ENCODE measurements at places on chromosomes 13 and 19.

DNA sequence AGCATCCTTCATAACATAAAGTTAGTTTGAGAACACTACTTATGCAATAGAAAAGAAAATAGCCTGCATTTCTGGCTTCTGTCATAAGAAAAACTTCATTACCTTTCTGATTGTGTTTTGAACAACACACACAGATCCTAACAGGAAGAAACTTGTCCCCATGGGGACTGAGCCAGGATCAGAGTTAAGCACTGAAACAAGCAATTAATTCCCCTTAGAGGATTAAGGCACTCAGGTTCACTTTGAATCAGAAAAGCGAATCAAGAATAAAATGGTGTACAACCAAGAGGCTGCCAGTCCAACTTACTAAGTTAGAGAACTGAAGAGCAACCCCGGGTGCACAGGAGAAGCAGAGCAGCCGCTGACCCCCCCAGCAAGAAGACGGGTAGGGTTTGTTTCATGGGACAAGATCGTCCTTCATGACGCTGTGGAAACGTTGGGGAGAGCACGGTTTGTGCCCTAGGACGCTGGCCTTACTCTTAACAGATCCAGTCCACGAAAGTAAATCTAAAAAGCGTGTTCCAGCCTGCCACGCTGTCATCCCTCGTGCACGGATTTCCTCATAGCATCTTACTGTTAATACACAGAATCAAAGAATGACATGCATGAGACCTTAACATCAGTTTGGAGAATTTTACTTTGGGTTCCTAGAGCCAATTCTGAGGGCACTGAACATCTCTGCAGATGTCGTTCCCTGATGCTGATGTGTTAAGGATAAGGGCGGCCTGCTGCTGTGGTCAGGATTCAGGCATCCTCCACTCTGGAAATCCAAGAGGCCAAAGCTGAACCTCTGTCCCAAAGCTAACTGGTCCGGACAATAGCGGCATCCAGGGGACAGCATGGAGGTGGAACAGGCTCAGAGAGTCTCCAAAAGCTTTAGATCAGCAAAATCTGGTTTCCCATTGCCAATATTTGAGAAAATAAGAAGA is 46.4 kb downstream of the GGACT start:
- no peak for DNase-seq

DNA sequence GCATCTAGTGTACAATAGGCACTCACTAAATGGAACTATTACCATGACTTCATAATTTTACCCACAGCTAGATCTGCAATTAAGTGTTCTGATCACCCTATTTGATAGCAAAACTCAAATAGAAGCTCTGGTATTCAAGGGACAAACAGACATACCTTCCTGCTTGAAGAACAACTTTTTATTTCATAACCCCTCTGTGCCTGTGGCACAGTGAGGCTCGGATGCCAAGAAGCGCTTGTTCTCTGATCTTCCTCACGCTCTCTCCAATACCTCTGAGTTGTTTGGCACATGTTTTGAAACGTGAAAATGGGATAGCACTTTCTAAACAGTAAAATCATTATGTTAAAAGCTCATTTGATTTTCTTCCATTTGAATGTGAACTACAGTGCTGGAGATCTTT is 232.0 kb downstream of the KLF5 start:
- DNase-seq = no peak

- peak; percentile 61 for DNase-seq
These were observed 1.2 kb downstream of the SPART start for GRCh38 chr13:36344886-36345437.

DNA sequence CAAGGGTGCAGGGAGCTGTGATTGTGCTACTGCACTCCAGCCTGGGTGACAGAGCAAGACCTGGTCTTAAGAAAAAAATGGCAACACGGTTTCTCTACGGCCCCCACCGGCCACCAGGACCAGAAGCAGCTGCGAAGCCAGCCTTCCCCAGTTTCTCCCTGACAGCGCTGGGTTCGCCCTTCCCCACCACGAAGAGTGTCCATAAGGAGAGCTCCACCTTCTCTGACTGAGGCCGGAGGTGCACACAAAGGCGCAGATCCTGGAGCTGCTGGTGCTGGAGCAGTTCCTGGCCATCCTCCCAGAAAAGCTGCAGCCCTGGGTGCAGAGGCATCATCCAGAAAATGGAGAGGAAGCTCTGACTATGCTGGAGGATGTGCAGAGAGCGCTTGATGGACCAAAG is 52.2 kb upstream of the ZNF599 start:
- no peak for DNase-seq

DNA sequence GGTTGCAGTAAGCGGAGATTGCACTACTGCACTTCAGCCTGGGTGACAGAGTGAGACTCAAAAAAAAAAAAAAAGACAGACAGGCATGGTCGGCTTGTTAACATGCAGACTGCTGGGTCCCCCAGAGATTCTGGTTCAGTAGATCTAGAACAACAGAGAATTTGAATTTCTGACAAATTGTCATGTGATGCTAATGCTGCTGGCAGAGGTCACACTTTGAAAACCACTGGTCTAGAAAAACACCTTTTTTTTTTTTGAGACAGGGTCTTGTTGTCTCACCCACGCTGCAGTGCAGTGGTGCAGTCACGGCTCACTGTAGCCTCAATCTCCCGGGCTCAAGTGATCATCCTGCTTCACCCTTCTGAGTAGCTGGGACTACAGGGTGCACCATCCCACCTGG is 7.7 kb upstream of the LRFN3 start:
- DNase-seq = no peak

DNA sequence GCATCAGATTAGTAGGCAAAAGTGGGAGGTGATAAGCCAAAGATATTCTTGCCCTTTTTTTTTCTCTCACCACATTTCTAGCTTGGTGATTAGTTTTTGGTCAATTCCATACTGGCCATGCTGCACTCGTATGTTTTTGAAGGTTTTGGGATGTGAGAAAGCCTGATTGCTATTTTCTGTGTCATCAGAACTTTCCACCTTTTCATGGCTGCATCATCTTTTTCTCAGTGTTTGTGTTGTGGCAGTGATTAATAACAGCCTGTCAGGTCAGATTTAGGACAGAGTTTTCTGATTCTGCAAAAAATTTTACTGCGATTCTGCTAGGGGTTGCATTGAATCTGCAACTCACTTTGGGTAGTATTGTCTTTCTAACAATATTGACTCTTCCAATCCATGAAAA is 32.9 kb downstream of the PSG1 start:
- DNase-seq = no peak

DNA sequence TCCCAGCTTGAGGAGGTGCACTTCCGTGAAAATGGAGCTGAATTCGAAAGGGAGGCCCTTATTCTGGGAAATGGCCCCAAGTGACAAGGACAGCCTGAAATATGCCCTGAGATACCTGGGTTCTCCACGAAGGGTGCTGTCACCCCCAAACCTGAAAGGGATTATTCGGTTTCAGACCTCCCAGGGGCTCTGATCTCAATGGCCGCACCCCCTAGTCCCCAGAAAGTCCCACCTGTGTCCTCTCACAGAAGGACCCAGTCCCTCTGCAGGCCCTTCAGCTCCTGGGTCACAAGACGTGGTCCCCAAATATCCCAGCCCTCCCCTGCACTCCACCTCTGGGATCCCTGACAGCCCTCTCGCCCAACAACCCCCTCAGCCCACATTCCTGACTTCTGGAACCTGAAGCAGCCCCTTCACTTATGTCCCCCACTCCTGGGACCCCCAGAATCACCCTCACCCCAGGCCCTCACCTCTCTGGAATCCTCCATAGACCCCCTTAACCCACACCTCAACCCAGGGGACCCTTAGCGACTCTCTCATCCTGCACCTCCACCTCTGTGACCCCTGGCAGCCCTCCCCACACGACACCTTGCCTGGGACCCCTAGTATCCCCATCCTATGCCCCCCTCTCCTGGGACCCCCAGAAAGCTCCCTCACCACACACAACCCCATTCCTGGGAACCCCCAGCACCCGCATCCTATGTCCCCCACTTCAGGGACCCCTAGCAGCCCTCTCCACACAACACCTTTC is 606 bp downstream of the SYNGR4 start:
- no peak for DNase-seq

DNA sequence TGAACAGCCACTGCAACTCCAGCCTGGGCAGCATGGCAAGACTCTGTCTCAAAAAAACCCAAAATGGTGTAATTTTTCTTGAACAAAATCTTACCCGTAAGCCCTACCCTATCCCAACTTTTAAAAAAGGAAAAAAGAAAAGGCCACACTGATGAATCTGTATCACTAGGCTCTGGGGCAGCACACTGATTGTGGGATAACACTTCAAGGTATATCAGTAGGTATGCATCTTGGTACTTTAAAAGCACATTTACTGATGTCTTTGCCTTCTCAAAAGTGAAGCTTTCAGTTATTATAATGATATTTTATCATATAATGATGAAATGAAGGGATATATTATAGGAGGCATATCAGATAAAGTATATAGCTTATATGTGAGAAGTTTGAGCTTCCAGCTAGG is 24.3 kb downstream of the ZNF112 start:
- DNase-seq = no peak

DNA sequence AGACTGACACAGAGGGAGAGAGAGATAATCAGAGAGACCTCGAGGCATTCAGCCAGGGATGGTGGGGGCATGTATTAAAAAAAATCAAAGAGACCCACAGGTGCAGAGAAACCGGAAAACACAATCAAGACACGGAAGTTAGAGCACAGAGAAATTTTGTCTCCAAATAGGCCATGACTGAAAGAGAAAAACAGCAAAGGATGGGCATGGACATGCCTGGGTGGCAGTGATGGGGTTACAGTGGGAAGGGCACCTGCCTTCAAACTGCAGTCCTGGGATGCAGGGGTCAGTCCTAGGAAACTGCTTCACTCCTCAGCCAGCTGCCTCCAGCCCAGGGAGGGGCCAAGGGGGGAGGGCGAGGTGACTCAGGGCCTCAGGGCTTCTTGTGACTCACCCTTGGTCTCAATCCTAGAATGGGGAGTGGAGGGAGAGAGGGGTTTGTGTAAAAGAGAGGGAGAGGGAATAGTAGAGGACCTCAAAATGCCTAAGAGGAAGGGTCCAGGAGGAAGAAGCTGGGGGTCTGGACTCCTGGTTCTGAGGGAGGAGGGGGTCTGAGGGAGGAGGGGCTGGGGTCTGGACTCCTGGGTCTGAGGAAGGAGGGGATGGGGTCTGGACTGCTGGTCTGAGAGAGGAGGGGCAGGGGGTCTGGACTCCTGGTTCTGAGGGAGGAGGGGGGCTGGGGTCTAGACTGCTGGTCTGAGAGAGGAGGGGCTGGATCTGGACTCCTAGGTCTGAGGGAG is 3.6 kb upstream of the KCNN4 start:
- DNase-seq = peak; percentile 60

DNA sequence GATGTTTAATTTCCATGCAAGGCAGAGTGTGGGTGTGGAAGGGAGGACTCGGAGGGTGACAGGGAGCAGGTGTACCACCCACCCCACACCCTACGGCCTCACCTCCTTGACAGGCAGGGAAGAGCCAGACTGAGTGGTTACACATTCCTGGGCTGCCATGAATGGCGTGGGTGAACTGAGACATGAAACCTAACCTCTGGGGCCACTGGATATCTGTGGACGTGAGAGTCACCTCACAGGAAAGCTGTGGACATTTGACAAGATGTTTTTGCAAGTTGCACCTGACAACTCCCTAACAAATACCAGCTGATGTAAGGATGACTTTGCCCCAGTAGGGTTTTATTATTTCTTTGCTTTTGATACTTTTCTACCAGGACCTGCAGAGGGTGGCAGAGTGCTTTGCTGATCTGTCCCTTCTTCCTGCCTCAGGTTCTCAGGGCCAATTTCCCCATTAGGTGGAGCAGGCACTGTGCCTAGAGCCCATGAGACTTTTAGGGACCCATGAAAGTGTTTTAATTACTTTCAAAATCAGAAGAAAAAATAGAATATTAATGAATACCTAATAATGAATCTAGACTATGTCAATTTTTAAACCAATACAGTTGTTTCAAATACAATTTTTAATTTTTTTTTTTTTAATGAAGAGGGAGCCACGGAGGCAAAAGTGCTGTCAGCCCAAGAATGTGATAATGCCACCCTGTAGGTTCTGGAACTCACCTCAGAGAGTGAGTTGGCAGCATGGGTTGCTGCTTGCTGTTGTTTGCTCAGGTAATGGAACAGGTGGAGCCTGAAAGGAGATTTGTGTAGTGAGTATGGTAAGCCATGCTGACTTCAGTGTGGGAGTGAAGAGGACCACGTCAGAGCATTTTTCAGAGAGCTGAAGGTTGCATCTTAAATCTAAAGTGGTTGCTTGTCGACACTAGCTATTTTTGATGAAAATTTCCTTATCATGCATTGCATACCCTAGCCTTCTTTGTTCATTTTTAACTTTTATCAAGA is 58.0 kb upstream of the CYSLTR2 start:
- DNase-seq = peak; percentile 65

GRCh38 chr19:54390942-54391577 is 24.2 kb upstream of the TTYH1 start:
- peak; percentile 64 for DNase-seq

DNA sequence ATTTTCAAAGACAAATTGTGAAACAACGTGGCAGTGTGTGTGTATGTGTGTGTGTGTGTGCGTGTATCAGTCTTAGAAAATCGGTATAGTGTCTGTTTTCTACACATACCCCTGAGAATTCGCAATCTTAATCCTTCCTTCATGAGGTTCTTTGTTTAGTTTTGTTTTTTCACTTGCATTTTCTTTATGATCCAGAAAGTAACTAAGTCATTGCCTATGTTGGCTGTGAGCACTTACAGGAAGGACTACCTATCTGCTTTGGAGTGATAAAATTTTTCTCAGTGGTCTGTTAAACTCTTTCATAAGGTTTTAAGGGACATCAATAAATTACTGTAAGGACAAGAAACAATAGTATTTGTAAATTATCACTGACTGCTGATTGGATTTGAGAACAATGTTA is 1587.1 kb downstream of the PCDH9 start:
- no peak for DNase-seq

DNA sequence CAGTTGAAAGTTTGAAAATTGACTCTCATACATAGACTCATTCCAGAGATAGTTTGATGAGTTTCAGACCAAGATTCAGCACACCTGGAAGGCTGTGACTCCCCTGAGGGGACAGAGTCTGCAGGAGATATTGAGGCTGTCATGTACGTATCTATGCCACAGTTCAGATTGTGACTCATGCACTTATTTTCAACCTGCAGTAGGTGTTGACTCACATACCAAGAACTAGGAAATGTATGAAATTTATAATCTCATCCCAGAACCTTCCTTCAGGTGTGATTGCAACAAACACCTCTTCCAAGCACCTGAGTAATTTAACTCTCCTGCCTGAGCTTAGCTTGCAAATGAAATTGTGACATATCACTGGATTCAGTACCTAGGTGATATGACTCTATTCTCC is 64.4 kb upstream of the ZNF43 start:
- no peak for DNase-seq

DNA sequence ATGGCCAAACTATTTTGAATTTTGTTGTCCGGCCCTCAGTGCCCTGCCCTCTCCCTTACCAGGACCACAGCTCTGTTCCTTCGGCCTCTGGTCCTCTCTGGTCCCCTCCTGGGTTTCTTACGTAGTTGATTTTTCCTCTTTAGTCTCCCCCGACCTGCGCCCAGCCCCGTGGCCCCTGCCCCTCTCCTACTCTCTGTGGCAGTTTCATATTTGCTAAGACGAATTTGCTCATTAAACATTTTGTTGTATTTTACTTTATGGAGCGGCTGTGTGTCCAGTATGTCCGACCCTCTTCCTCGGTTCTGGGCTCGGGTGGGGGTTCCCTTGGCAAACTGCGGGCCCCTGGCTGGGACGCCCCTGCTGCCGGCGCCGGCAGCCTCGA is 576 bp upstream of the EPN1 start:
- no peak for DNase-seq
